ENCODE measurements at places on chromosomes 4 and X. TPM values are rescaled to one million over a fixed set of nuclear protein-coding genes. Genes with fewer than 3 reads are reported as not detected.

DNA sequence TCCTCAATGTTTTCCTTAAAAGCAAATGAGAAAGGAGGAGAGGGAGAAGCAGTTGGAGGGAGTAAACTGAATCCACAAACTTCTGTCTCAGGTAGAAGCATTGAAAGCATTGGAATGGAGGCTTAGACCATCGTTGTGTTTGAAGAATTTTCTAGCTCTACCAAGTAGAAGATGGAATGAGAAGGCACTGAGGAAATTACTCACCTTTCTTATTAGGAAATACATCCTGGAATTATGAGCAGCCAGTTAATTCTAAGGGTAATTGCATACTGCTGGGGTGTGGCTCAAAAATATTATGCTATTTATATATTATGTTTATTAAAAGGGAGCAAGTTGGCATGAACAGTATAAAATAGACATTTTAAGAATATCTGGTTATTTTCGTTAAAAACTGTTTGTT is 12.9 kb downstream of the PGM2 start:
- no peak for DNase-seq

The SYAP1 gene
- 22.6 TPM for total RNA-seq

GRCh38 chr4:175871774-175872405 is 59.8 kb upstream of the GPM6A start:
- DNase-seq = no peak

DNA sequence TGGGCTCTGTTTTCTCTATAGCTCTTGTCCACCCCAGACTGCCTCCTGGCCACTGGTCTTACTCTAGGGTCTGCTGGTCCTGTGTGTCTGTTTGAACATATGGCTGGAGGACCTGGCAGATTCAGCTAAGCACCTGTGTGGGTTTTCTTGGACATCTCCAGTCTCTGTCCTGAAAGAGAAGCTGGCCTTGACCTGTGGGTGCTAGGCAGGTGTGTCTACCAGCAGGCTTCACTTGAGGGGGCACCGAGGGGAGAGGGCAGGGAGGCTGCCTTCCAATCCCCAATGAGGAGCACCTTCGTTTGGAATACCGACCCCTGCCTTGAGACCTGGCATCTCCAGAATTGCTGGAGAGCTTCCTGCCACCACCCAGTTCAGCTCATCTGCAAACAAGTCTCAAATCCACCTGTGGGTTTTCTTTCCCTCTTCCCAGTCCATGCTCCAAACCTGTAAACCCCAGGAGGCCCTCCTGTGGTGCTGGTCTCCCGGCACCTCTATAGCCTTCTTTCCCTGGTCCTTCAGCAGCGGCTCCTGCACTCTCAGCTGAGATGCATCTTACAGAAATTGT is 45.2 kb downstream of the HTRA3 start:
- no peak for DNase-seq

The TEX13C gene
- total RNA-seq = not detected

- DNase-seq = no peak
Observed at GRCh38 chr4:114807759-114808404, 209.3 kb downstream of the UGT8 start.

The PPP4R3C gene
- not detected for total RNA-seq

The GUCY1A1 gene
- total RNA-seq = 9.2 TPM

The SATL1 gene
- total RNA-seq = not detected

The SPANXA2 gene
- total RNA-seq = not detected

DNA sequence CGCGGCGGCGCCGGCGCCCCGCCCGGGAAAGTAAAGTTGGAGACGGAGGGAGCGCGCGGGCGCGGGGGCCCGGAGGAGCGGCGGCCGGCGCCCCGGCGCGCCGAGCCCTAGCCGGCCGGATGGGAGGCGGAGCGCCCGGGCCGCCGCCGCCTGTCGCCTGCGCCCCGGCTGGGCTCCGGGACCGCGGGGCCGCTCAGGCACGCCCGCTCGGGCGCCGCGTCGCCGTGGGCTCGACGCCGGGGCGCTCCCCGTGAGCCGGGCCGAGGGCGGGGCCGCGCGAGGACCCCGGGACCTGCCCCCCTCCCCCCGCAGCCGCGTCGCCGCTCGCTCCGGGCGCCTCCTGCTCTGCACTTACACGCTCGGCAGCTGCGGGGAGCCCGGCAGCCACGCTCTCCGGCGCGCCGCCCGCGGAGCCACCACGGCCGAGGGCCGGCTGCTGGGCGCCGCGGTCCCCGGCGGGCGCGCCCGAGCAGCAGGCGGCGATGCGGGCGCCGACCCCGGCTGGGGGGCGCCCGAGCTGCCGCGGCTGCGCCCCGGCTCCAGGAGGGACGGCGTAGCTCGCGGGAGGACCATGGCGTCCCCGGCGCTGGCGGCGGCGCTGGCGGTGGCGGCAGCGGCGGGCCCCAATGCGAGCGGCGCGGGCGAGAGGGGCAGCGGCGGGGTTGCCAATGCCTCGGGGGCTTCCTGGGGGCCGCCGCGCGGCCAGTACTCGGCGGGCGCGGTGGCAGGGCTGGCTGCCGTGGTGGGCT is at the start of gene ADRA2C:
ADRA2C (plus strand) TSS at position 350 of the 749 bp plus-strand sequence; CDS start at position 572, 222 bp downstream.
- DNase-seq = no peak

DNA sequence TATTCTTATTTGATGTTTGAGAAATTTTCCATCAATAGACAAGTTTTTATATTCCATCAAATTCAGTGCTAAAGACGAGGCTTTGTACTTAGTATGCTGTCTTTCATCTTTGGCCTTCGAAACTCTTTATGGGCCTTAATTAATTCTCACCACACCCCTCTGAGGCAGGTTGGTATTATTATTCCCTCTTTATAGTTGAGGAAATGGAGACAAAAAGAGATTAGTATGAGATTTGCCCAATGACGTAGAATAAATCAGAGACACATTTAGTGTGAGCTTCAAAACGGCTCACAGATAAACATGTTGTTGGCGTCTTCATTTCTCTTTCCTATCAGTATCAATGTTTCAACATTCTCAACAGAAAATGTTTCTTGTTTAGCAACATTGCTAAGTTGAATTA is 35.9 kb upstream of the PTPN13 start:
- DNase-seq = no peak

GRCh38 chr4:7294176-7294756 is 101.9 kb downstream of the SORCS2 start:
- DNase-seq = no peak

DNA sequence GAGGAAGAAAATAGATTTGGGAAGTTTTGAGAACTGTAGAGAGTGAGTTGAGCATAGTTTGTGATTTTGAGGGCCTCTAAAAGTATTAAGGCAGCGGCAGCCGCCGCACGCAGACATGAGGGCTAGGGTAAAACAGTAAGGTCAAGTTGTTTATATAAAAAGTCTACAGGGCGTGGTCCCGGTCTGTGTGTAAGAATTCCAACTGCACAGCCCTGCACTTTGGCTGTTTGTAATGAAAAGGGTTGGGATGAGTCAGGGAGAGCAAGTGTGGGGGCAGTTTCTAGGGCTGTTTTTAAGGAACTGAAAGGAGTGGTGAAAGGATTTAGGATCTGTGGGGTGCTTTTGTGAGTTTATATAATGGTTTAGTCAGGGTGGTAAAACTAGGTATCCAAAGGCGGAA is 55.0 kb downstream of the BEX3 start:
- no peak for DNase-seq

DNA sequence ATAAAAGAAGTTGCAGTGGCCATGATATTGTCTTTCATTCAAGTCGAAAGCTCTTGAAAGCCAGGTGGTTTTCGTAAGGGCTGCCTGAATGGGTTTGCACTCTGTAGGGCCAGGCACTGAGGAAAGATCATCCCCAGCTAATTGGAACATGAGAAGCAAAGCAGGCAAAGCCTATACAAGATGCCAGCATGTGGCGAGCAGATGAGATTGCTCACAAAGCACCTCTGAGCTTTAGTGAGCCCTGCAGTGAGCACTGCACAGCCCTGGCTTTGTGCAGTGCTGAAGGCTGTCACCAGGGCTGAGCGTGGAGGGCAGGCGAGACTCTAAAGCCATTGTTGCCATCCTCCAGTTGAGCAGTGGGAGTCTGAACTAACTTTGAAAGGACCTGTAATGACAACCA is 53.8 kb downstream of the HADH start:
- no peak for DNase-seq

GRCh38 chr4:87532109-87532508 is 2.9 kb upstream of the SPARCL1 start:
- no peak for DNase-seq

The OTUD4 gene
- 36.9 TPM for total RNA-seq

The STIM2 gene
- total RNA-seq = 26.2 TPM

DNA sequence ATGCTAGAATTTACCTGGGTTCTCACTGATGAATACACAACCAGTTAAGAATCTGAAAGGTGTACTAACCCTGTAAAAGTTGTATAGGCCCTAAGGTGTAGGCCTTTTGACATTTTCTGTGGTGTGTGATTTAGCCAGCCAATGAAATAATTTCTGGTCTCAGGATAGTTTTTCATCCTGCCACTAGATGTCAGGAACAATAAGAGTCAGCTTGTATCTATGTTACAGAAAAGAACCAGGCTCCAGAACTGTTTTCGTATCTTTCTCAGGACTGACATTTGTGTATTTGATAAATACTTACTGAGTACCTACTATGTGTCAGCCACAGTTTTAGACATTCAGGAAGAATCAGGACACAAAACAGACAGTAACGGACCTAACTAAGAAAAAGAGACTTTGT is 673.6 kb upstream of the TENM3 start:
- no peak for DNase-seq

DNA sequence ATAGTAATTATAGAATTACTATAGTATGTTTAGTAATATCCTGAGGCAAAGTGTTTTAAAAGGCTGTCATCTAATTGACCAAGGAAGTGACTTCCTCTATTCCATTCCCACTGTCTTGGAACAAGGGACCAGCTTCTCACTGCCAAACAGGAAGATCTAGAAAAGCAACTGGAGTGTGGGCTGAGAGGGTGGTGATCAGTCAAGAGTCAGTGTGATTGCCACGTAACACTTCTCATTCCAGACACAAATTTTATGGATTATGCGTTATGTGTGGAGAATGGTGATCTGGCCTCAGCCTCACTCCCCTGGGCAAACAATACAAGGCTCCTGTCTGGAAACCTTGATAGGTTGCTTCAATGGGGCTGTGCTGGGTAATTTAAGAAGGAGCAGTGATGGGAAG is 60.0 kb downstream of the RRAGB start:
- no peak for DNase-seq

- DNase-seq = peak; percentile 33
Observed at GRCh38 chr4:153318696-153319320, 25.7 kb upstream of the MND1 start.

GRCh38 chr4:158006990-158007389 is 165.8 kb downstream of the GASK1B start:
- peak; percentile 71 for DNase-seq

The HDX gene
- total RNA-seq = 6.6 TPM

- DNase-seq = no peak
Observed at GRCh38 chr4:125773931-125774330, 459.2 kb downstream of the FAT4 start.

DNA sequence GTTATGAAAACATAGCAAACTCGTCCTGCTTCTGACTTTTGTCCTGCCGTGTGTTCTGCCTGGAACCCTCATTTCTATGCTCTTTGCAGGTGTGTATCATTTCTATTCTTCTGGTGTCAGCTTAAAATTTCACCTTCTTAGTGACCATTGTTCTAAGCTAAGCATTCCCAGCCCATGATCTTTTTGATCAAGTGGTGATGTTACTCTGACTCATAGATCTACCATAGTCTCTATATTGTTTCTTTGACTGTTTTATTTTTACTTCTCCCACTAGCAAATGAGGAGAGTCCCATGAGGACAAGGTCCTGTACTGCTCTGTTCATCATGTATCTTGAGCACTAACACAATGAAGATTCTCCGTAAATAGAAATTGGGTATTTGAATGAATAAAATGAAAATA is 14.1 kb upstream of the CXCL6 start:
- DNase-seq = no peak

The TRPC5OS gene
- total RNA-seq = not detected

GRCh38 chr4:186765138-186765537 is 41.5 kb upstream of the FAT1 start:
- DNase-seq = peak; percentile 24

The TMEM156 gene
- not detected for total RNA-seq

DNA sequence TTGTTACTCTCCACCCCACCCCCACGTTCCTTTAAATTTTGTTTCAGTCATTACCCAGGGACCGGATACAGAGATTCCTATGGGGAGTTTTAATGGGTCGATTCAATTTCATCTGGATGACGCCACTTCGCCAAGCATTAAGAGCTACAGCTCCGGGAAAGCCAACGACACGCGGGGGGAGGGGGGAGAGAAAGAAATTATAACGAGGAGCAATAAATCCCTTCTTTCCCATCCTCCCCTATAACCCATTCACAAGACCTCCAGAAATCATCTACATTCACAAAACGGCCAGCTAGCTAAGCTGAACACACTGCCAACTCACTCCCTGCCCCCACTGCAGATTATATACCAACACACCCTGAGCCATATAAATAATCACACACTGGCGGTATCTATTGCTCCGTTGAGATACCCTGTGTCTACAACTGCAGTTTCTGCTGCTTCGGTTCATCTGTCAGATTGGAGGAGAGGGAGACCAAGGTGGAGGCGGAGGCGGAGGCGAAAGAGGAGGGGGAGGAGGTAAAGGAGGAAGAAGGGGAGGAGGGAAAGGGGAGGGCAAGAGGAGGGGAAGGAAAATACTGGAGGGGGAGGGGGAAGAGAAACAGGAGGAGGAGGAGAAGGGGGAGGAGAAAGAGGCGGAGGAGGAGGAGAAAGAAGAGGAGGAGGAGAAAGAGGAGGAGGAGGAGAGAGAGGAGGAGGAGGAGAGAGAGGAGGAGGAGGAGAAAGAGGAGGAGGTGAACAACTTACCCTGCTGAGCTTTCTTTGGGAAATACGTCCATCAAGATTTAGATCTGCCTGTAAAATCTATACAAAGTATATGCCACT is 113.9 kb upstream of the VAMP7 start:
- DNase-seq = peak; percentile 53

The RNF113A gene
- total RNA-seq = 12.5 TPM

The SPANXN3 gene
- not detected for total RNA-seq

DNA sequence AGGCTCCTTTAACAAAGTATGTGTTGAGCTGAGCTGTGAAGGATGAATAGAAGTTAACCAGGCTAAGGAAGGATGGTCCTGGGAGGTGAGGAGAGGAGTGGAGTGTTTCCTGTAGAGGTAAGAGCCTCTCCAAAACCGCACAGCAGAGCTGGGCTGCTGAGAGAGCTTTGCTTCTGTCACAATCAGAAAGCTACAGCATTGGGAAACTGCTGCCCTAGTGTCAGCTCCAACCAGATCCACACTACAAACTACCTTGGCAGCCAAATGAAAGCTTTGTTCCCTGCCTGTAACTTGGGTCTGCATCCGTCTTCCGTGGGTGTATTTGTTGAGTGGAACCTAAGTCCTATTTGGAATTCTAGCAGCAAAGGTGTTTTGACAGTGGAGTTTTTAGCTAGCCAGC is 91.8 kb downstream of the REPS2 start:
- DNase-seq = peak; percentile 6

- DNase-seq = no peak
Observed at GRCh38 chr4:155010376-155010775, 198.1 kb upstream of the NPY2R start.

The OTOP1 gene
- total RNA-seq = not detected

GRCh38 chr4:146051728-146052391 is 113.2 kb upstream of the ZNF827 start:
- no peak for DNase-seq

DNA sequence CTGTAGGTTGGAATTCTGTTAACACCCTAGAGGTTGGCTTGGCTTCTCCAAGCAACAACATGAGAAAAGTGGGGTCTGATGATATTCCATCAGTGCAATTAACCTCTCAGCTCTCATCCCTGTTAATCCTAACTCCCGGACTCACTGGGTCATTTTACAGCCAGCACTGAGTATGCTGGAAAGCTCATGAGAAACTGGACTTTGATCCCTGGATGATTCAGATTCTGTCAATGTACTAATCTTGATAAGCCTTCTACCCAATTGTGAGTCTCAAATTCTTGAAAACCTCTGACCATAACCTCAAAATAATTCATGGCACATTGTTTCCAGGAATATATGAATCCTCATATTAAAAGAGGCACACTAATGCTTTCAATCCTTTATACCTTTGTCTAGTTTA is 244.3 kb upstream of the DCAF8L1 start:
- DNase-seq = no peak
